GM04503 (cell line): ENCODE measurements at places on chromosomes 6 and 20.

DNA sequence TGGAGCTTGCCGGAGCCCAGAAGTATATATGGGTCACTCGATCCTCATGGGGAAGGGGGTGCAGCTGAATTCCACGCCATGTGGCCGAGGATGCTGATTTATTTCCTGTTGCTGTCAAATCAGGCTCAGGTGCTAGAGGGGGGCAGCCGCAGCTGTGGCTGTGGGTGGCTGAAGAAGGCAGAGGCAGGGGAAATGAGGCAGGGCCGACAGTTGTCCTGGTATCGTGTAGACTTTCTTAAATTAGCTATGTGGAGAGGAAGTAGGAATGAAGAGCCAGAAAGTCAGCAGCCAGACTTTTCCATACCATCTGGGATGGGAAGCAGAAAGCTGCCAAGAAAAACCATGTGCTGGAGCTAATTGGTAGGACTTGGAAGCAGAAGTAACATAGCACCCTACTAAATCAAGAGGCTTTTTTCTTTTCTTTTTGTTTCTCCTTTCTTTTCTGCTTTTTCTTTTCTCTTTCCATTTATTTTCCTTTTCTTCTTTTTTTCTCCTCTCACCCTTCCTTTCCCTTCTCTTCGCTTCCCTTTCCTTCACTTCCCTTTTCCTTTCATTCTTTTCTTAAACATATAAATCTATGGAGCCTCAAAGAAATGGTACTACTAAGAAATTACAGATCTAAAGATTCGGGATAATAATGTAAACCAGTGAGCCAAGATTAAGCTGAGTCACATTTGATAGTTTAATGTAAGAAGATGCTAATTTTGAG lies 90.6 kb upstream of the CD83 start:
- peak; percentile 41 for DNase-seq

GRCh38 chr6:85580118-85580877 lies 13.4 kb downstream of the SNX14 start:
- no peak for DNase-seq

DNA sequence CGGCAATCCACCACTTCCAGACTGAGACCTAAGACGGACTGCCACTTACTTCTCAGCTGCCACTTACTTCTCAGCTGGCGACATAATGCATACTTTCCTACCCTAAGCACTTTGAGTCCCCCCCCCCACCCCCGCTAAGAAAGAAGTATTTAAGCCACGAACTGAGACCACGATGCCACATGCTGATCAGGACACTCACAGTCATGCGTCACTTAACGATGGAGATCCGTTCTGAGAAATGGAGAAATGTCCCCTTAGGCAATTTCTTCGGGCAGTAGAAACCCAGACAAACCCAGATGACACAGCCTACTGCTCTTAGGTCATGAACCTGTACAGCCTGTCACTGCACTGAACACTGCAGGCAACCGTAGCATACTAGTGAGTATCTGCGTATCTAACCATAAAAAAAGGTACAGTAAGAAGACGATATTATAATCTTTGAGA lies 690 bp downstream of the IFNGR1 start:
- peak; percentile 44 for DNase-seq

- DNase-seq: no peak
Observed at GRCh38 chr6:26412228-26412627, 10.2 kb downstream of the BTN3A1 start.

DNA sequence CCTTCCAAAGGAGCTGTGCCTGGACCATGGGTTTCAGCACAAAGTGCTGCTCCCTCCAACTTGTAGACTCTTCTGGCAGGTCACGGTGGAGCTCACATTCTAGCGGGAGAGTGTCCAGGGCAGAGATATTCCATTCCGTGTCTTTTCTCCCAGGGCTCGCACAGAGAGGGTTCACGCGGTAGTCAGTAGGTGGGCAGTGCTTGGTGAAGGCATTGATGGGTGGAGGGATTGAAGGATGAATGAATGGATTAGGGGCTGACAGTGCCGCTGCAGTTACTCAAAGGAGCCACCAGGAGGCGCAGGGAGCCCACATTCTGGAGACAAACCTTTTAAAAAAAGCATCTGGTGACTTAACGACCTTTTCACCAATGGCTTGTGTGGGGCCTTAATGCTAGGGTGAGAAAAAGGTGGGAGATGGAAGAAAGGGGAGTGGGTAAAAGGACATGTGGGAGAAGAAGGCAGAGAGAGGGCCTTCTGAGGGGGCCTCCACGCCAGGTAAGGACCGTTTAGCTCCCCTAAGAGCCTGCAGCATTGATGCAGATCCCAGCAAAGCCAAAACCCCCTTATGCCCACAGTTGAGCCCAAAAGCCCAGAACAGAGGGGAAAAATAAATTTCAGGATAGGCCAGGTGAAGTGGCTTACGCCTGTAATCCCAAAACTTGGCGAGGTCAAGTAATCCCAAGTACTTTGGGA lies 17.5 kb upstream of the FAM110A start:
- DNase-seq: no peak

- no peak for DNase-seq
Observed at GRCh38 chr6:75557068-75557467, 44.6 kb upstream of the SENP6 start.

DNA sequence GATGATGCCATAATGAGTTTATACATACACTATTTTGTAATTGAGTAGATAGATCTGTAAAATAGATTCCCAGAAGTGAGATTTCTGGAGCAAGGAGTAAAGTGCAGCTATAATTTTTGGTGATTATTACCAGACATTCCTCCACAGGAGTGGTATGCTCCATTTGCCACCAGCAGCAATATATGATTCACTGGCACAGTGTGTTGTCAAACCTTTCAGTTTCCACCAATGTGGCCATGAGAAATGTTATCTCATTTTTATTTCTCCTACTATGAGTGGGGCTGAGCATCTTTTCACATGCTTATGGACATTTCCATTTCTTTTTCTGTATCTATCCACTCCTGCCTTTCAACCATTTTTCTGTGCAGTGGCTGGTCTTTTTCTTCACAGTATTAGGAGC lies 70.5 kb downstream of the GPR63 start:
- no peak for DNase-seq

DNA sequence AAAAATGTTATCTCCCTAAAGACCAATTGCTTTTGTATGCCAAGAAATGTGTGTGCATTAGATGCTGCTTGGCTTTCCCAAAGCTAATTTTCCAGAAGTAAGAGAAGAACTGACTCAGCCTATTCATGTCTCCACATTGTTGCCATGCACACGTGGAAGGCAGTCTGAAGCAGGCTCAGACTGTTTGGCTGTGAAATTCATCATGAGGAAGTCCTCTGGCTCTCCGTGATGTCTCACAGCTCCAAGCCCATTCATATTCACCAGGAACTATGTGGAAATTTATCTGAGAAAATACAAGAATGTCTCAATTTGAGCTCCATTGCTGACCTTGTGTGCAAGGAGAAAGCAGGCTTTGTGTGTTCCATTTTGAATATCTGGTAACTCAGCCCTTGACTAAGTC lies 1022.2 kb upstream of the GJE1 start:
- peak; percentile 68 for DNase-seq

- DNase-seq: no peak
Observed at GRCh38 chr6:139091826-139092225, 43.1 kb upstream of the HECA start.

GRCh38 chr6:80003826-80004172 lies 650 bp upstream of the TTK start:
- DNase-seq: no peak

- DNase-seq: no peak
Observed at GRCh38 chr6:151376440-151376839, 14.9 kb downstream of the ZBTB2 start.
